Chondrocyte (in vitro differentiated cells): ENCODE measurements at places on chromosomes 5 and 9.

GRCh38 chr9:137748741-137749140, 128.8 kb upstream of the CACNA1B start:
- DNase-seq = no peak

DNA sequence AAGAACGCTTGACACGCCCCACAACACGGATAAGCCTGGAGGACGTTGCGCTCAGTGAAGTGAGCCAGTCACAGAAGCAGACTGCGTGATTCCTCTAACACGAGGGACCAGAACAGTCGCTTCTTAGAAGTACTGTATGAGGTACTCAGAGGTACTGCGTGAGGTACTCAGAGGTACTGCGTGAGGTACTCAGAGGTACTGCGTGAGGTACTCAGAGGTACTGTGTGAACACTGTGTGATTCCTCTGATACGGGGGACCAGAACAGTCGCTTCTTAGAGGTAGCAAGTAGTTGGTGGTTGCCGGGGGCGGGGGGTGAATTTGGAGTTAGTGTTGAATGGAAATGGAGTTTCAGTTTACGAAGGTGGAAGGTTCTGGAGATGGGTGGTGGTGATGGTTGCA, 5.8 kb downstream of the NDUFS6 start:
- DNase-seq = peak; percentile 48

GRCh38 chr9:136189394-136190236, 15.3 kb downstream of the LHX3 start:
- DNase-seq = no peak

GRCh38 chr5:132689513-132689912, 15.7 kb downstream of the IL4 start:
- DNase-seq = no peak

GRCh38 chr5:74364507-74364906, 276.0 kb downstream of the ENC1 start:
- DNase-seq = no peak

DNA sequence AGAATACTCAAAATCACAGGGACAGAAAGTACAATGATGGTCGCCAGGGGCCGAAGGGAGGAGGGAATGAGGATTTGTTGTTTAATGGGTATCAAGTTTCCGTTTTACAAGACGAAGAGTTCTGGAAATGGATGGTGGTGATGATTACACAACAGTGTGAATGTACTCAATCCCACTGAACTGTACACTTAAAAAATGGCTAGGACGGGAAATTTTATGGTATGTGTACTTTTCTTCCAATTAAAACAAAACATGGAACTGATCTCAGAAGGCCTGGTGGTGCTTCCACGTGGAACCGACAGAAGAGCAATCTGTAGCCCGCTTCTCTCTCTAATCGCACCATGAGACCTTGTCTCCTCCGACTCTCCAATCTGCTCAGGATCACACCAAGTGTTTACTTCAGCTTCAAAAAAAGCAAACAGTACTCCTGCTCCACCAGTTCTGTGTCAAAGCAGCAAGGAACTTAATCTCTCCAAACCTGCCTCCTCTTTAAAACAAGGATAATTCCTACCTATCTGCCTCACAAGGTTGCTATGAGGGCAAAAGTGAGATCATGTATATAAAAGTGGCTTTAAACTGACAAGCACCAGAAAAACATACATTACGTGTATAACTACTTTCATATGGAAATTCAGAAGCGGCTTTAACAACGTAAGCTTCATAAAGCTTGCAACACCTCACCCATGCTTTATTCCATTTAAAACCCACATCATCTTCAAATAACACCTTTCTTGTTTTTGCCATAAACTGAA, 2.1 kb downstream of the ECPAS start:
- no peak for DNase-seq

DNA sequence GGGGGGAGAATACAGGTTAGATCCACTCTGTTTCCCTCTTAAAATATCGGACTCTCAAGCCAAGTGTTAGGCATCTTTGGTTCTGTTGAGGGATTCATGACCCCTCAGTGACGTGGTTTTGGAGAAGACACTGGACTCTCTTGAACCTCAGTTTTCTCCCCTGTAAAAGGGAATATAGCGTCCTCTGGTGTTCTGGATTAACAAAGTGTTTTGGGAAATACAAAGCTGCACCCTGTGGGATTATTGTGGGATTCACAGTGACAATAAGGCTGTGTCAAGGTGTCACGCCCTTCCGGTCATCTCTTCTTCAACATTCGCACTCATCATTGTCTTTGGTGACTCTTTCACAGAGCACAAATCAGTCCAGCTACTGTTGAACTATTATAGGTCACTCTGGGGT, 139.0 kb downstream of the IRX1 start:
- no peak for DNase-seq

DNA sequence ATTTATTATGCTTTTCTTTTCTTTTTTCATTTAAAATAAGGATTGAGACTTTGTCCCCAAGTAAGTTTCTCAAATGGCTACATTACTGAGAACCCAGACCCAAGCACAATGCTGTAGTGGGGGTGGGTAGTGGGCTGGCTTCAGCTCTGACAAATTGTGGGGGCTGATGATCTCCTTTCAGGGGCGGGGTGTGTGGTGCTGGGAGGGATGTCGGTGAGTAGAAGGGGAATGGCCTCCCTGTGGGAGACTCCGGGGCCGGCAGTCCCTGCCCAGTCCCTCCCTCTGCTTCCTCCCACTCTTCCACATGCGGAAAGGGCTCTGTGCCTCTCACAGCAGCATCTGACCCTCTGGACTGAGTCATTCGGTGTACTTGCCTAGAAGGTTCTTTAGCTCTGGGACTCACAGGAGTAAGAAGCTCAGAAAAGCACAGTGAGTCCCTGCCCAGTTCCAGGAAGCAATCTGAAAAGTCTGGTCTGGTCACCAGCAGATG, 14.3 kb downstream of the CD180 start:
- DNase-seq = no peak

DNA sequence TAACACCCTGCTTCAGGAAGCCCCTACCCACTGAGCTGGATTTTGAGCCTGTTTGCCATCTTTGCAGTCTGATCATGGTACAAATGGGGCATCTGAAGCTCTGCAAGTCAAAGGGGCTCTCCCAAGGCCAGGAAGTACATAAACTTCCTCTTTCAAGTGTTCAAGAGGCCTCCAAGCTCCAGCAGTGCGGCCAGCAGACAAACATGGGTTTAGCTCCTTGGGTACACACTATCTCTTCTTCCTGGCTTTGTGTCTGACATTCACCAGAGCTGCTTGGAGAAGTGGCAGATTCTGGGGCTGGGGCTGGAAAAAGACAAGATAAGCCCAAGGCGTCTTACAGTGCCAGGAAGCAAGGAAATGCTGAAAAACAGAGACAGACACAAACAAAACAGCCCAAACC, 34.1 kb downstream of the LAMC3 start:
- DNase-seq = no peak

DNA sequence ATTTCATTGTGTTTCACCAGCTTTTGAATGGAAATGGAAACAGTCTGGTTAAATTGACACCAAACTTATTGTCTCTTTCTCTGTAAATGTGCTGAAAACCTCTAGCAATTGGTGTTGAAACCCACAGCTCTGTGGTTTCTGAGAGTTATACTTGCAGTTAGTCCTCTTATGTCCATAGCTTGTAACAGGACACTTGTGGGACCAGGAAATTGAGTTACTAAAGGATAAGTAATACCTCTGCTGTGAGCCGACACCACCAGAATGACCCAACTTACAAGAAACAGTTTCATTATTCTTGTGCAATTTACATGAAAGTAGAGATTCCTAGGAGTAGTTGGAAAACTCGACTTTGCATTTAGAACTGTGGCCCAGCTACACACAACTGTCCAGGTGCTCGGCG, 191.5 kb downstream of the CFAP90 start:
- no peak for DNase-seq

- DNase-seq = no peak
These were observed 138.9 kb downstream of the ADAMTS2 start for GRCh38 chr5:179206366-179206765.

DNA sequence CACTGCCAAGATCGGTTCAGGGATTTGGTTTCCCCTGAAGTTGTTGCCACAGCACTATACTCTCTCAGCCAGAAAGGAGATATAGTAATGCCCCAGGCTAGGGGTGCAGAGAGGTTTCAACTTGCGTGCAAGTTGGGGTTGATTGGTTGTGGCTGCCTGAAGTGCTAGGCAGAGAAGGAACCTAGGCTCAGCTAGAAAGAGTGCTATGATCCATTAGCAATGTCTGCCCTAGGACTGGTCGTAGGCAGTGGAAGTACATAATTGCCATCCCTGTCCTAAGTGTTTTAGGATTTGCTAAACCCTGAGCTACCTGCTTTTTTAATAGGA, 136.6 kb upstream of the SMIM23 start:
- no peak for DNase-seq

DNA sequence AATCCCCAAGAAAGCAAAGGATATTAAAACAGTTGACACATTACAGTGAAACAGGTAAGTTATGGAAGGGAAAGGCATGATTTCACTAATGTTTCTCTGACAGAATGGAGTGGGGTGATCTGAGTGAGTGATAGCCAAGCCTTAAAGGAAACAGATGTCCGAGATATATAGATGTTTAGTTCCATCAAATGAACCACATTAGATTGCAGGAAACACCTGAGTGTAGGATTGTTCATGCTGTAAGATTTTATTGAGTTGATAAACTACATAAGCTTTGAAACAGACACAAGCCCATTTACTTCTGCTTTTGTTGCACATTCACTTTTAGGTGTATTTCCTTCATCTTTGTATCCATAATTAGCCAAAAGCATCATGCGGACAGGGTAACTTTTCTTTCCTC, 167.1 kb upstream of the PPP1R2B start:
- no peak for DNase-seq

- no peak for DNase-seq
These were observed 127.9 kb downstream of the PALM2AKAP2 start for GRCh38 chr9:109907810-109908458.

- no peak for DNase-seq
These were observed 156.4 kb upstream of the FTMT start for GRCh38 chr5:121695307-121695706.

- no peak for DNase-seq
These were observed 85.2 kb upstream of the SMIM23 start for GRCh38 chr5:171700318-171700912.

DNA sequence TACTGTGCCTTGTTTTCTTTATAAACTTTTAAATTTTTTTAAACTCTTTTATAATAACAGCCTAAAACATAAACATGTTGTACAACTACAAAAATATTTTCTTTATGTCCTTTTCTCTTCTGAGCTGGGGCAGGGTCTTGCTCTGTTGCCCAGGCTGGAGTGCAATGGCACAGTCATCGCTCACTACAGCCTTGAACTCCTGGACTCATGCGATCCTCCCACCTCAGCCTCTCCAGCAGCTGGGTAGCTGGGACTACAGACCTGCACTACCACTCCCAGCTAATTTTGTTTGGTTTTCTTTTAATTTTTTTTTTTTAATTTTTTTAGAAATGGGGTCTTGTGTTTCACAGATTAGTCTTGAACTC, 31.5 kb downstream of the TTC1 start:
- no peak for DNase-seq

DNA sequence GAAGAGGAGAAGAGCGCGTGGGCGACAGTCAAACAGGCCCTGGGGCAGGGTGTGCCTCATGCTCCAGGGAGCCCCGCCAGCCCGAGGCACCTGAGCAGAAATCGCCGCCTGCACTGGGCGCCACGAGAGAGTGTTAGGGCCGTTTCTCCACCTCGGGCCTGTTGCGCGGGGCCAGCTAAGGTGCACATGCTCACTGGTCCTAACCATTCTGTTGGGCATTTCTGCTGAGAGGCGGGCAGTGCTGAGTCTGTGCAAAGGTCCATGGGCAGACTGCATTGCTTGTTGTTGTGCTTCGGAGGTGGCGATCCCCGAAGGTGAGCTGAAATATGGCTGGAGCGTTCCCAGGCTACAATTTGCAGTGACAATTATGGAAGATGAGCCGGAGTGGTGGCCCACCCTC, 367.8 kb upstream of the SPATA31A5 start:
- DNase-seq = peak; percentile 55

GRCh38 chr9:130179331-130179907, 7.2 kb downstream of the NCS1 start:
- DNase-seq = no peak
